ENCODE measurements at places on chromosomes 2 and 18. TPM values are rescaled to one million over a fixed set of nuclear protein-coding genes. Genes with fewer than 3 reads are reported as not detected.

DNA sequence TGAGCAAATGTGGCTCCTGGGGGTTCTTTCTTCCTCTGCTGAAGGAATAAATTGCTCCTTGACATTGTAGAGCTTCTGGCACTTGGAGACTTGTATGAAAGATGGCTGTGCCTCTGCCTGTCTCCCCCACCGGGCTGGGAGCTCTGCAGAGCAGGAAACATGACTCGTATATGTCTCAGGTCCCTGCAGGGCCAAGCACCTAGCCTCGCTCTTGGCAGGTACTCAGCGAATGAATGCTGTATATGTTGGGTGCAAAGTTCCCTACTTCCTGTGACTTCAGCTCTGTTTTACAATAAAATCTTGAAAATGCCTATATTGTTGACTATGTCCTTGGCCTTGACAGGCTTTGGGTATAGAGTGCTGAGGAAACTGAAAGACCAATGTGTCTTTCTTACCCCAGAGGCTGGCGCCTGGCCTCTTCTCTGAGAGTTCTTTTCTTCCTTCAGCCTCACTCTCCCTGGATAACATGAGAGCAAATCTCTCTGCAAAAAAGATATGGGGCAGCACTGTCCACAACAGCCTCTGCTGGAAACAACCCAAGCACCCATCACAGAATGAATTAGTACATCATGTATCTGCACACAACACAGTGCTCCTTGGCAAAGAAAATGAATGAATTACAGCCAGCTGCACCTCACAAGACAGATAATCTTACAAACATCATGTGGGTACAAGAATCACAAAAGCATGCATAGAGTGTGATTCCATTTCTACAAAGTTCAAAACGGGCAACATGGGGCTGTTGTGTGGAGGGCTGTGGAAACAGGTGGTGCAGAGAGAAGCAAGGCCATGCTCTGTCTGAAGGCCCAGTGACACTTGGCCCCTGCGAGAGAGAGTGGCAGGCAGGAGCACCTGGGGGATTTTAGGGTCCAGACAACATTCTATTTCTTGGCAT lies 6.6 kb downstream of the IL1RN start:
- no peak for DNase-seq

DNA sequence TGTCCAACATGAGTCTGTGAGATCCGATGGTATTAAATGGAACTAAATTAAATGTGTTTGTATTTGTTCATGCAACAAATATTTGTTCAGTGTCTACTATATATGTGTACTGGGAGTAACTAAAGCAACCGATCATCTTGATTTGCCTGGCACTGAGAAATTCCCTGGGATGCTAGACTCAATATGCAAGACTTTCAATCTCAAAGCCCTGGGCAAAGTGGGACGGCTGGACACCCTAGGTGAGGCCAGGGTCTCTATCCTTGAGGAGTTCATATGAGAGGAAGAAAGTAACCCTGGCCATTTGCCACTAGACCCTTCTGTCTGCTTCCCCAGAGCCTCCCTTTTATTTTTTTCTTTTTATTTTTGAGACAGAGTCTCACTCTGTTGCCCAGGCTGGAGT lies 44.0 kb upstream of the HPCAL1 start:
- no peak for DNase-seq

The CHRND gene
- not detected for total RNA-seq

GRCh38 chr2:229636571-229636970 lies 77.8 kb downstream of the DNER start:
- DNase-seq = no peak

DNA sequence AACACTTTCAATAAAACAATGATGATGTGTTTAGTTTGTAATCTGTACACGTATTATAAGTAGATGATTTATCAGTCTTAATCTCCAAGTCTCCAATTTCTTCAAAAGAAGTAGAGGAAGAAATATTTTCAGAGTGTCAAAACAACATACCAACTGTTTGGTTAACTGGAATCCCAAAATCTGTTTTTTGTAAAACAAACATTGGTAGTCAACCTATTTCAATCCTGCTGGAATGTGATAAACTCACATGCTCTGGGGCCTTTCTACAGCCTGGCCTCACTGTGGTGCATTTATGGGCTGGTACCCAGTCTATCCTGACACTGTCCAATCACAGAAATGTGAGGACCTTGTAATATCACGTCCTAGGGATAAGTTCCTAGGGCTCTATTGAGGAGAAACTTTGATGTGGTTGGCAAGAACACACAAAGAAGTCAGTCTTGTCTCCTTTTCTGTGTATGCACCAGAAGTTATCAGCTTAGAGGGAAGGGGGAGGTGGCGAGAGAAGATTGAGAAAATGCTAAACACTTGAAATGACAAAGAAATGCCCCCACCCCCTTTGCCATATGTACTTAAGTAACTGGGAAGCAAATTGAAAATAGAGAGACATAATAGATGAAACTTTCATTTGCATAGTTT lies 47.2 kb downstream of the PRKRA start:
- DNase-seq = no peak

DNA sequence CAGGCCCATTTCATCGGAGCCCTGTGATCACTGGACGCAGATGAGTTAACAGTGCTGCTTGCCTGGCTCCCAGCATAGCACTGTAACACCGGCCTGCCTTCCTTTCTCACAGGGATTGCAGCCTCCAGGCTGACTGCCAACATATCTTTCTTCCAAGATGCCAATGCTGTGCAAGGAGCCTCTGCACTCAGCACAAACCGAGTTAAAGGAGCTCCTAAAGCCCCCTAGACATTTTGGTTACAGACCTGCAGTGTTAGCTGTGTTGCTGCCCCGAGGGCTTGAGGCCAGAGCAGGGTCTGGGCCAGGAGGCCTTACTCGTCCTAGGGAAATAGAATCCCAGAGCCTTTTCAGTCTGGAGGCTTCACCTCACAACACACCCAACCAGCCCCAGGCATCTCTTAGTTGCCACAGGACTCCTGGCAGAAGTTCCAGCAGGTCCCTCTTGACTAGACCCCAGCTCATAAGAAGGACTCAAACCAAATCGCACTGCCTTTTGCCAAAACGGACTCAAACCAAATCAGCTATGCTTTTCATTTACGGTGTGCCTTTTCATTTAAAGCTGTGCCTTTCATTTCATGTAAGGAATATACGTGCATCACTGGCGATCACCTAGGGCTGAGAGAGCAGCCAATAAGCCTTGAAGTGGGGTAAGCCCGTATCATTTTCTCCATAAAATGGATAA lies 58.4 kb upstream of the EML4 start:
- DNase-seq = no peak

DNA sequence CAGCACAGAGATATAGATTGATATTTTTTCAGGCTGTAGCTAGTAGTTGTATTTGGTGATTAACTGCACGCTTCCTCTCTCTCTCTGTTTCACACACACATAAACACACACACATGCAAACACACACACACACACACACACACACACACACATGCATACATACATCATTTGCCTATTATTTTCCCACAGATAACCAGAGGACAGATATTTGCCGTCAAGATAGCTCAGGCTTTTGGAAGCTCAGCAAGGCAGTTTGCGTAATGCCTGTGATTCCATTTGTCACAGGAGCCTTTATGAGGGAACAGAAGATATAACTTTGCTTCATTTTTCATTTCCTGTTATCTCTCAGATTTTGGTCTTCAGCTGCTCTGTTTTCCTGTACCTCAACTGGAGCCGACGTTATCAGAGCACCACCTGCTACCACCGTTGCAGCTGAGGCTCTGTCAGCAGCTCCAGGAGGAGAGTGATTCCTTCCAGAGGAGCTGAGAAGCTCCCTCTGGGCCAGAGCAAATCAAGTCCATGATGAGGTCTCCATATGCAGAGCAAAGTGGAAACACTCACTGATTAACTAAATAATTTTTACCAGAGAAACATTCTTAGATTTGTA lies 341.9 kb upstream of the PIK3C3 start:
- no peak for DNase-seq

DNA sequence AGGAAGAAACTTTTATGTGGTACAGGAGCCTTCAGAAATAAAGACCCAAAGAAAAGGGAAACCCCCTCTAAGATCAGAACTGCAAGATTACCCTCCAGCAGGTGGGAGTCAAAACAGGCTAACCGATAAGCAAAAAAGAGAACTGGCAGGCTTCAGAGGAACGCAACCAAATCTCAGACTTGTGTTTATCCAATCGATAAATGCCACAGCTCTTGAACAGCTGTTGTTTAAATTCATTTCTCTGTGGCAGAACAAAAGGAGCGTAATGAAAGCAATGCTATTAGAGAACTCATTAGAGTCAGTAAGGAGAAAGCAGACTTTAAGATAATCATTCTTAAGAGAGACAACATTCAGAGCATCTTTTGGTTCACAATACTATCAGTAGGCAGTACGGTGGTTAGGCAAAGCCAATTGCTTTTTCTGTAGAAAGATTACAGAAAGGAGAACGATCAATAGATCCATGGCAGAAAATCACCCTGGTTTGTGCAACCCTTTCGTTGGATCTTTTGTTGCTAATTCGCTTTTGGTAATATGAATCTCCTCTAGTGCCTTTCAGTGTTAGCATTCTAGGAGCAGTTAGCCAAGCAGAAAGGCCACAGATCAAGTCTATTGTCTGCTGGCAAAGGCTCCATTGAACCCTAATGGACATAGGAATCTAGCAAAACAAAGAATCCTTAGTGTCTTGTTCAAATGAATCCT lies 476.4 kb upstream of the CHST9 start:
- no peak for DNase-seq

DNA sequence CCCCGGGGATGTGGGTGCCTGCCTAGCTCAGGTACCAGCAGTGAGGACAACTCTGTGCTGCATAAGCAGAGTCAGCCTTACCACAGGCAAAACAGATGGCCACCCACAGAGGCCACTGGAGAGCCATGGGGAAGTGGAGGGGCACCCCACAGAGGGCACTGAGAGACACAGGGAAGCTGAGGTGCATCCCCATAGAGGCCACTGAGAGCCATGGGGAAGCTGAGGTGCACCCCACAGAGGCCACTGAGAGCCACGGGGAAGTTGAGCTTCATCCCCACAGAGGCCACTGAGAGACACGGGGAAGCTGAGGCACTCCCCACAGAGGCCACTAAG lies 134.1 kb upstream of the EPAS1 start:
- DNase-seq = no peak

GRCh38 chr2:12314127-12314760 lies 402.5 kb upstream of the TRIB2 start:
- DNase-seq = no peak

- DNase-seq = no peak
These were observed 796 bp downstream of the MYO1B start for GRCh38 chr2:191245869-191246531.

- DNase-seq = no peak
These were observed 99.5 kb downstream of the GALNT13 start for GRCh38 chr2:153971250-153971649.
